ENCODE measurements at places on chromosomes 13 and 19.

- no peak for DNase-seq
These were observed 37.3 kb downstream of the IL12RB1 start for GRCh38 chr19:18049385-18049784.

DNA sequence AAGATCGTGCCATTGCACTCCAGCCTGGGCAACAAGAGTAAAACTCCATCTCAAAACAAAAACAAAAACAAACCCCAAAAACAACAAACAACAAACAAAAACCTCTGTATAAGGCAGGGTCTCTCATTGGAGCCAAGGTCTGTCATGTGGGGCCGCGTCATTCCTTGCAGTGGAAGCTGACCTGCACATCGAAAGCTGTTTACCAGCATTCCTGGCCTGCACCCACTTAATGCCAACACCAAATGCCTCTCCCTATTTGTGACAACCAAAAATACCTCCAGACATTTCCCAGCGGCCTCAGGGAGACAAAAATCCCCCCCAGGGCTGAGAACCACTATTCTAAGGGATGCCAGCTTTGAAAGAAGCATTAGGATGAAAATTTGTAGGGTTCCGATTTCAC lies 1.2 kb downstream of the CPAMD8 start:
- DNase-seq: no peak

- DNase-seq: no peak
These were observed 26.4 kb upstream of the EIF3G start for GRCh38 chr19:10146142-10146541.

GRCh38 chr13:77715233-77715891 lies 17.9 kb downstream of the SLAIN1 start:
- DNase-seq: no peak

DNA sequence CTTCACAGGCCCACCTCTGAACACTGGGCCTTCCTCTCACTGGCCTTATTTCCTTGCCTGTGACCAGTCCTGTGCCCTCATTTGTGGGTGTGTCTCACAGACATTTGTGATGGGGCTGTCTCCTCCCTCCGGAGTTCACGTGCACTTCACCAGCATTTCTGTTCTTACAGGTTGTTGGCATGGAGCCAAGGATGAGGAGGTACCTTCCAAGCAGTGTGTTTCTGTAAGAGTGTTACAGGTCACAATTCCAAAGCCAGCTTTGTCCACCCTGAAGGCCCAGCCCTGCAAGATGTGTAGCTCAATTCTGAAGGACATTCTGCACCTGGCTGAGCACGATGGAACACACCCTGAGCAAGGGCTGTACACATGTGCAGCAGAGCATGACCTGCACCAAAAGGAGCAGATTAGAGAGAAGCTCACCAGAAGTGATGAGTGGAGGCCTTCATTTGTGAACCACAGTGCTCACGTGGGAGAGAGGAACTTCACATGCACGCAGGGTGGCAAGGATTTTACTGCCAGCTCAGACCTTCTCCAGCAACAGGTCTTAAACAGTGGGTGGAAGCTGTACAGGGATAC lies 8.1 kb downstream of the ZNF749 start:
- DNase-seq: no peak

DNA sequence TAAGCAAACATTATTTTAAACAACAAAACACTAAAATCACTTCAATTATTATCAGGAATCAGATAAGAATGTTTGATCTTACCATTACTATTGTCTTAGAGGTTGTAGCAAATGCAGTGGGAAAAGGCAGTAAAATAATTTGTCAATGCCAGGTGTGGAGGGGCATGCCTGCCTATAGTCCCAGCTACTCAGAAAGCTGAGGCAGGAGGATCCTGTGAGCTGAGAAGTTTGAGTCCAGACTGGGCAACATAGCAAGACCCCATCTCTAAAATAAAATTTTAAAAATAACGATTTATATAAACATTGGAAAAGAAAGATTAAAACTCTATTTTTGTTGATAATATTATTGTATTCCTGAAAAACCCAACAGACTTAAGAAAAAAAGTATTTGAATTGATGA lies 66.8 kb downstream of the KL start:
- DNase-seq: no peak

DNA sequence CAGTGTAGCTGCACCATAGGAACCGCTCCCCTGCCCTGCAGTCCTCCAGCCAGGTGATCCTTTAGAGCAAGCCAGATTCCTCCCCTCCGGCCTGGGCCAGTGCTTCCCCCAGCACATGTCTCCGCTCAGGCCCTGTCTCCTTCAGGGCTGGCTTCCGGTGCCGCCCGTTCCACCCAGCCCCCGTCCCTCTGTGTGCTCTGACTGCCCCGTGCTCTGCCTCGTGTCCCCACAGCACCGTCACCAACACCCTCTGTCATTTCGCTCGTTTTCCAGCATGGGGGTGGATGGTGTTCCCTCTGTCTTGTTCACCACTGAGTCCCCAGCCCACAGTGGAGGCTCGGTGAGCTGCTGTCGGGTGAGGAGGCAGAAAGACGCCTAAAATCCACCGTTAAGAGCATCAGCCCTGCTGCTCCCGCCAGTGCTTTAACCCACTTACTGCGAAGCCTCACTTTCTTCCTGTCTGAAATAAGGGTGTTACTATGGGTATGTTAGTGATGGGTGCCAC lies 54.5 kb downstream of the TSSK6 start:
- no peak for DNase-seq

GRCh38 chr13:31663880-31664585 lies 75.3 kb upstream of the RXFP2 start:
- DNase-seq: no peak

DNA sequence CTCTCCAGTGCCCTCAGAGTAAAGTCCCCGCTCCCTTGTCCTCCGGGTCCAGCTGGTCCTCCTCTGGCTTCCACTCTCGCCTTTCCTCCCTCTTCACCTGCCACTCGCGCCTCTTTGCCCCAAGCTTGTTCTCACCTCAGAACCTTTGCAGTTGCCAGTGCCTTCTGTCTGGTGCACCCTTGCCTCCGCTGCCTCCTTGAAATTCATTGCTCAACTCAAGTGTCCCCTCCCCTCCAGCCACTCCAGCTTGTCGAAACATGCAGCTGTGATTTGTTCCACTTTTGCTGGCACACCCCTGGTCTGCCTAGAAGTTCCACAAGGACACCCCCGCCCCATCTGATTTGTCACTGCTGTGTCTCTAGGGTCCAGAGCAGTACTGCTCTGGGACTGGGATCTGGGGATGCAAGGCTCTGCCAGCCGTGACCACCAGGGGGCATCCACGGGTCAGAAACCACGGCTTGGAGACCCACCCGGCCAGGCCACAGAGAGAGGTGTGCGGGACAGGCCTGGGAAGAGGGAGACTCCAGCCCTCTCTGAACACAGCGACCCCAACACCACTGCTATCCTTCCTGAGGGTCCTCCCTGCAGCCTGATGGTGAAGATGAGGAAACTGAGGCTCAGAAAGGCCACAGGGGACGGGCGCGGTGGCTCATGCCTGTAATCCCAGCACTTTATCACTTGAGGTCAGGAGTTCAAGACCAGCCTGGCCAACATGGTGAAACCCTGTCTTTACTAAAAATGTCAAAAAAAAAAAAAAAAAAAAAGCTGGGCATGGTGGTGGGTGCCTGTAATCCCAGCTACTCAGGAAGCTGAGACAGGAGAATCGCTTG lies 49.9 kb downstream of the AP1M1 start:
- DNase-seq: peak; percentile 8

- no peak for DNase-seq
These were observed 12.1 kb upstream of the LGALS13 start for GRCh38 chr19:39590265-39590664.

DNA sequence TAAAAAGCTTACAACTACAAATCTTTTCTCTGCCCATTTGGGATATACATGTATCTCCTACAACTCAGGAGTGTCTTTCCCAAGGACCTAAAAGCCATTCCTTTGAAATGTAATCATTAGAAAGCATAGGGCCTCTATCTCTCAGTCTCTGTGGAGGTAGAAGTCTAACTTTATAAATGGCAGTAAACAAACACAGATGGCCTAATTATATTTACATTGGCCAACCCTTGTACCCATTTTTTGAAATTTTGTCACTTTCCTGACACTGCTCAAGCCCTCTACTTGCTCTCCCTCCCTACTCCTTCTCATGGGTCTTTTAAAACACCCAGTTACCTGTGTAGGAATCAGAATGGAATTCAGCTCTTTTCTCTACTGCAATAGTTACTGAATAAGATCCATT lies 24.8 kb downstream of the RNF6 start:
- no peak for DNase-seq

GRCh38 chr19:12937093-12937926 lies 1.1 kb upstream of the CALR start:
- no peak for DNase-seq

DNA sequence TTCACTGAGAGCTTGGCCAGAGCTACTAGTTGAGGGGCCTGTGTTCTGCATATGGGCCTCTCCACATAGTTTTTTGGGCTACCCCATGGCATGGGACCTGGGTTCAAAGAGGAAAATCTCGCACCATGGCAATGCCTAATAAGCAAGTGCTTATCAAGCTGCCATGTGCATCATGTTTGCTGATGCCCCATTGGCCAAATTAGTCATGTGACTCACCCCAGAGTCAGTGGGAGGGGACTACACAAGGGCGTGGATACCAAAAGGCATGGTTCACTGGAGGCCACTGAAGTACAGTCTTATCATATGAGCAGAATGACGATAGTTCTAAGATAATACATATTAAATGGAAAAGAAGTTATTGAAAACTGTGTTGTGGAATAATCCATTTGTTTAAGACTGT lies 214.8 kb downstream of the LMO7 start:
- no peak for DNase-seq

GRCh38 chr13:27079421-27079958 lies 92.1 kb downstream of the USP12 start:
- peak; percentile 63 for DNase-seq

DNA sequence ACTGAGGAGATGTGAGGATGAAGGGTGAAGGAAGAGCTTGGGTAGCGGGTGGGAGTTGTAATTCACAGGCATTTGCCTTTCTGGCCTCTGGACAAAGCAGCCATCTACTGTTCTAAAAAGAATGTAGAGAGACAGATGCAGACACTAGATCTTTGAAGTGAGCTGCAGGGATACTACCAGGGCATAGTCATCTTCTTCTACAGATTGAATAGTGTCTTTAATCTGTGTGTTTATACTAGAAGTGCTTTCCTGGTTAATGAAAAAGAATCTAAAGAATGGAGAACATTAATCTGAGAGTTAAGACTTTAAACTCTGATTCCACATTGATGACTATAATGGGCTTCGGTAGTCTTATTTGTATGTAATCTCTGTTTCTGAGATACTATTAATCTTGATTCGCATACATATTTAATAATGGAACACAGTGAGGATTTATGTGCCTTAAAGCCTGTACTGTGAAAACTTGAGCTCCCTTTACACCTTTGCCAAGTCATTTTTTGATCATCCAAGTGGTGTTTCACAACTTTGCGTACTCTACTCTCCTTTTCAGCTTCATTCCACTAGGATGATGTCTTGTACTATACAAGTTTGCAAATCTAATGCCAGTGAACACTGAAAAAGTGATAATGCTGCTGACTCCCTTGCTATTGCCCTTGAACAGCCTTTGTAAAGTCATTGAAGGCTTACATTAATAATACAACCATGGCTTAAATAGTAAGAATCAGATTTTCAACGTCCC lies 2199.4 kb upstream of the PCDH20 start:
- no peak for DNase-seq

DNA sequence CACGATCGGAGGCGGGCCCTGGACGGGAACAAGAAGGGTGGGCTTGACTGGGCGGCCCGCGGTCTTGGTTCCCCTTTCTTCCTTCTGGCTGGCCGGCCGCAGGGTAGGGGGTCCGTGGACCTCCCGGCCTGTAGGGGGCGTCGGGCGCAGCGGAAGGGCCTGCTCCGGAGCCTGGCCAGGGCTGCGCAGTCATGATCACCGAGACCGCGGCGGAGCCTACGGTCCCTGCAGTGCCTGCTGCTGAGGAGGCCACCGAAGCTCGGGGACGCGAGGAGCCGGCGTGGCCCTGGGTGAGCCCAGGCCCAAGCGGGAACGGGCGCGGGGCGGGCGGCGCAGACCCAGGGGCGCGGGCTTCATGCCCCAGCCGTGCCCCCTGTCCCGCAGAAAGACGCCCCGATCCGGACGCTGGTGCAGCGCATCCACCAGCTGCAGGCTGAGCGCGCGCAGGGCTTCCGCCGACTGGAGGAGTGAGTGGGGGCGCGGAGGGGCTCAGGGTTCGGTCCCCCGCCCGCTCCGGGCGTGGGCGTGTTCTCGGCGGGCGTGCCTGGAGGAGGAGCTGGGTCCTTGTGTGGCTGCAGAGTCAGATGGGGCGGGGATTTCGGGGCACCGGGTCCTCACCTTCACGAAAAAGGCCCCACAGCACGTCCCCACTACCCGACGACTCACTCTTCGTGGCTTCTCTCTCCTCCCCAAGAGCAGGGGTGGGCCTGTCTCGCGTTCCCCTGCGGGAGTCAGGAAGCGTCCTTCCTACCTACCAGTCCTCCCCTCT lies at the start of gene REX1BD:
REX1BD (plus strand) TSS at position 188 of the 769 bp plus-strand sequence; CDS start at position 192, 4 bp downstream.
- no peak for DNase-seq

DNA sequence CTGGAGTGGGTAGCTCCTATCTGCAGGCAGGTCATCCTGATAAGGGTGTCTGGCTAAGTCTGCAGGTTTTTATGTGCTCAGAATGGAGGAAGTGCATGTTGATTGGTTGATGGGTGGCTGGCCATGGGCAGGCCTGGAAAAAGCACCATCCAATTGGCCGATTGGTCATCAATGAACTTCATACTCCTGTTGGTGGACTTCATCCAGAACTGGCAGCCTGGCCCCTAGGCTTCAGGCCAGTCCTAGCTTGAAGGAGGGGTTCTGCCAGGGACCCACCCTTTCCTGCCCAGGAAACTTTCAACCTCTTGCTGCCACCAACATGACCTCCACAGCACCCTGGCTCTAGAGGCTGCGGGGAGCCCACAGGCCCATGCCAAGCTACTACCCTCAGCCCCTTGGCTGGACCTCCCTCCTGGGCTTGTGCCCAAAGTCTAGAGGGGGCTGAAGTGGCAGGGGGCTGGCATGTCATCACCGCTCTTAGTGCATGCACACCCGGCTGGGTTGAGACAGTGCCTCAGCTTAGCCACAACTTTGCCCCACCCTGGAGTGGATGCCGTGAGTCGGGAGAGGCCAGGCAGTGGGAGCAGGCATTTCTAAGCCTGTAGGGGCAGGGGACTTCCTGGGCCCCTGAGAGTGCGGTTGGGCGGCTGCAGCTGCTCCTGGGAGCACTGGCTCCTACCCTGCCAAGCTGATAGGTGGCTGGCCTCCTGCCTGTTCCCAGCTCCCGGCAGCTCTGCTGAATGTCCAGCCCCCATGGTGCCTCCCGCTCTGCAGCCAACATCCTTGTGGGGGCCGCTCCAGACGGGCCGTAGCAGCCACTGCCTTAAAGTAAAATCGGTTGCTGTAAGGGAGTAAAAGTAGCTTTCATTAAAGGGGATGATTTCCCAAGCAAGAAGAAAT lies 13.2 kb downstream of the DNAJC15 start:
- no peak for DNase-seq

DNA sequence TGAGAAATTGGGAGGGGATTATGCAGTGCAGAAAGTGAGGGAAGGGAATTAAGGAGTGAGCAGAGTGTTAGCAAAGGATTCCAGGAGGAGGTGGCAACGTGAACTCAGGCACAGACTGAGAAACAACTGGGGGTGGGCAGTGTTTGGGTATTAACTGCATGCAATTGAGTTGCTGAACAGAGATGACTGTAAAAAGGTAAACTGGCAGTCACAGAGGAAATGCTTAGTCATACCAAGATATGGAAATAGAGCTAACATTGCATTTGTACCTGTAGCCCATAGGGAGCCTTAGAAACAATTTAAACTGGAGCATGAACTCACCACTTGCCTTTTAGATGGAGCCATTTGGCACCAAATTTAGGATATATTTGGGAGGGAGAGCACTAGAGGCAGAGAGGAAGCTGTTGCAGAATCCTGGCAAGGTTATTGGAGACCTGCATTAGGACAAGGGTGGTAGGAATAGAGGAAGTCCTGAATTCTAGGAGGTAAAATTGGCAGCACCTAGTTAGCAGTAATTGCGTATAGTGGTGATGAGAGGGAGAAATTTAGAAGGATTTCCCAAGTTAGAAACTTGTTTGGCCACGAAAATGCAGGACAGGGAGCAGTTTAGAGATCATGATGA lies 100.6 kb upstream of the FRY start:
- no peak for DNase-seq

All from non-pigmented ciliary epithelial cell (primary cell).